ELF-1 (cell line): ENCODE measurements at places on chromosomes 4 and X.

DNA sequence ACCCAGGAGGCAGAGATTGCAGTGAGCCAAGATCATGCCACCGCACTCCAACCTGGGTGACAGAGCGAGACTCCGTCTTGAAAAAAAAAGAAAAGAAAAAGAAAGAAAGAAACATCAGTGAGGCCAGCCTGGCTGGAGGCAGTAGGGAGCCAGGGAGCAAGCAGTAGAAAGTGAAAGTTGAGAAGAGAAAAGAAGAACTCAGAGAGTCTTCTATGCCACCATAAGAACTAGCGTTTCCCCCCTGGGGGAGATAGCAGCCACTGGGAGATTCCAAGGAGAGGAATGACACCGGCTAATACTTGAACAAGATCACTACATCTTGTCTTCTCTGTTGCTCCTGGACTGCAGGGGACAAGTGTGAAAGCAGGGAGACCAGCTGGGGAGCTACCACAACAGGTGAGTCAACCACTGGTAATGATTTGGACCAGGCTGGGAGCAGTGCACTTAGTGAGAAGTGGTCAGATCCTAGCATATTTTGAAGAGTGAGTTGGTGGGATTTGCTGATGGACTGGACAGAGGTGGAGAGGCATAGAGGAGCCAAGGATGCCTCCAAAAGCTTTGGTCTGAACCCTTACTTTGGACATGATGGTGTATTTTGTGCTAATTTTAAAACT lies 33.4 kb downstream of the SLC2A9 start:
- no peak for DNase-seq

DNA sequence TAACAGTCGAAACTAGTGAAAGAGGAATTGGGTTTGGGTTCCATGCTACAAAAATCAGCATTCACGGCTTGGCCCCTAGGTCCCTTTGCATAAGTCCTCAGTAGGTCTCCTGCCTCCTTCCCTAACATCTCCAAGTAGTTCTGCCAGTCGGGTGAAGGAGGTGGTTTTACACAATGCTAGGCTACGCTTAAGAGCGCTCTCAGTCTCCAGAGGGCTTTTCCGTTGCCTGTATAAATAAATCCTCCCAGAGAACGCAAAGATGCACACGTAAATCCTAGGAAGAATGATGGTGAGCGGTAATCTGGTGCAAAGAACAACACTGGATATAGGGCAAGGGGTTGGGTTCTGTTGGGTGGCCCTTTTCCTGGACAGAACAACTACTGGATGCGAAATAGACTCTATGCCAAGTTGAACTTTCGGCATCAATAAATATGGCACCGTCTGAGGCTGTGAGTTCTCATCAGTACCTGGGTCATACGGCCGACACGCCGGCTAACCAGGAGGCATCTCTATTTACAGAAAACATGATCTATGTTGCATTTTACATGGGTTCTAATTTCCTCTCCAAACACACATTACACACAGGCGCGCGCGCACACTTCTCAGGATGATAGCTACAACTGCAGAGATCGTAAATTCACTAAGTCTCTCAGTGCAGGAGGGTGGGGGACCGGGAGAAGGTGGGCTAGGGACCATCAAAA lies 1.3 kb downstream of the CAMK2D start:
- DNase-seq: peak; percentile 47

DNA sequence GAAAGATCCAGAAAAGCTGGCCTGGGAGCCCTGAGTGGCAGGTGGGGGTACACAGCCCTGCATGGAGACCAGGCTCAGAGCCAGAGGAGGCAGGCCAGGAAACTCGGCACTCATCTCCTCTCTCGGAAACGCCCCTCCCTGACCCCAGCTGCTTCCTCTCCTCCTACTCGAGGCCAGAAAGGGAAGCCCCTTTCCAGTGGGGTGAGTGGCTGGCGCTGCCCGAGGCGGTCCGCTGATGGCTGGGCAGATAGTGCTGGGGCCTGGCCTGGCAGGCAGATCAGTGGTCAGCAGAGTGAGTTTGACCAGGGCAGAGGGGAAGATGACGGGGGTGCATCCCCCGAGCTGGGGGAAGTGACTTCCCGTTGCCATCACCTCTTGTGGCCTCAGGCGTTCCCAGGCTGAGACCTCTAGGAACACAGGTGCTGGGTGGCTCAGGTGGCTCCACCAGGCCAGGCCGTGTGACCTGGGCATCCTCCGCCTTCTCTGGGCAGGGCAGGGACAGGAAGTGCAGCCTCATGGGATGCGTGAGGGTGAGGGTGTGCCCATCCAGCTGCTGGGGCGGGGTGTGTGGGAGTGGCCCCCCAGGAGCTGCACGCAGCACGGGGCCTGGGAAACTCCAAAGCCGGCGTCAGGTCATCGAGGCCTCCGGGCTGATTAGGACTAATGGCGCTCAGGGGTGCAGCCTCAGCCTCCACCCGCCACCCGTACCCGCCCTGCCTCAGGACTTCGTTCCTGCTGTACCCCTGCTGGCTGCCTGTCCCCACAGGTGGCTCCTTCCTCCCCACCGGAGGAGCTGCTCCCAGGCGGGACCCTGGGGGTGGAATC lies 5.7 kb downstream of the SH3BP2 start:
- peak; percentile 23 for DNase-seq

DNA sequence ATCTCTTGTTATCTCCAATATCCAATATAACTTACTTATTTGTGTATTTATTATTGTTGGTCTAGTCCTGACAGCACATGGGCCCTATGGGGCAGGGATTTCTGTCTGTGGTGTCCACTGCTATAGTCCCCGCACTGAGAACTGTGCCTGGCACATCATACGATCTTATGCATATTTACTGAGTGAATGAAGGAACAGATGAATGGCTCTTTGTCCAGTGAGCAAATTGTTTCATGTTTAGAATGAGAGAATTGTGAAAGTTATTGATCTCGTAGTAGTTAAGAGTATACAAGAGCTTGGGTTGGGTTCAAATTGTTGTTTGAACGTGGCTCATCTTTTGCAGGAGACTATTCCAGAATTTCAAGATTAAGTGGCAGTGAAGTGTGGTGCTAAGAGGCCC lies 96.1 kb upstream of the SLC34A2 start:
- DNase-seq: no peak

DNA sequence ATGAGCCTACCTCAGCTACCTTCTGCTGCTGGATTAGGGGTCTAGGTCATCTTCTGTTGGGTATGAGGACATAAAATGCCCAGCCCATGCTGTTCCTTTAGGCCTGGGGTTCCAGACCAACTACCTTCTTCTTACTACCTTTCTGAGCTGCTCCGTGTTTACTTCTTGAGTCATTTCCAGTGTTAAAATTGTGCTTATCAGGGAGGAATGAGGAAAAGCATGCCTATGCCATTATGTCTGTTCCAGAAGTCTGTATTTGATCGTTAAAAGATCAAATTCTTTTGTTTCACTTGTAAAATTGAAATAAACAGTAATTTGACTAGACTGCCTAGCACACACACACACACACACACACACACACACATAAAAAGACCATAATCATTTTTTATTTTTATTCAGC lies 1912.7 kb upstream of the TENM3 start:
- no peak for DNase-seq

DNA sequence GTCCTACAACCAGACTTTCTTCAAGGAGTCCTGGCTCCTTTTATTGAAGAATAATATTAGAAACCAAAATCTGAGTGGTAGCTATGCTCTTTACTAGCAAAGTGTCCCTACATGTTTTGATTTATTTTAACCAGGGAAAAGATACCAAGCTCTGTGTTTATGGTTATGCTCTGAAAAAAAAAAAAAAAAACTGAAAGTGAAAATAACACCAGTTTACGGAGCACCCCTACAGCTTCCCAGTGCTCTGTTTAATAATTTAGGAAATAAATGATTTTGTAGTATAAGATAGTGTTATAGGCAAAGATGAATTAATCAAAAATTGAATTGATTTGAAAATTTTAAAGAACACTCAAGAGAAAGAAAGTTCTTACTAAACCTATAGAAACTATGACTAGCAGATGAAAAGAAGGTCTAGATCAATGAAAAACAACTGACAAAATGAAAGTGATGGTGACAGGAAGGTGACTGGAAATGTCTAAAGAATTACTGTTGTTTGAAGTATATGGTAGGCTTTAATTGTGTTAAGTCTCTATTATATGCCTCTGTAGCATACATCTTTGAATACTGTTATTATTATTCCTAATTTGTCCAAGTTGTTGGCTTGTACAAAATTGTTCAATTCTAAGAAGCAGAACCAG lies 1698.4 kb upstream of the PCDH10 start:
- no peak for DNase-seq

GRCh38 chrX:139543920-139544319 lies 13.4 kb downstream of the F9 start:
- DNase-seq: no peak

- no peak for DNase-seq
These were observed 540.3 kb downstream of the PCDH18 start for GRCh38 chr4:136992032-136992431.

DNA sequence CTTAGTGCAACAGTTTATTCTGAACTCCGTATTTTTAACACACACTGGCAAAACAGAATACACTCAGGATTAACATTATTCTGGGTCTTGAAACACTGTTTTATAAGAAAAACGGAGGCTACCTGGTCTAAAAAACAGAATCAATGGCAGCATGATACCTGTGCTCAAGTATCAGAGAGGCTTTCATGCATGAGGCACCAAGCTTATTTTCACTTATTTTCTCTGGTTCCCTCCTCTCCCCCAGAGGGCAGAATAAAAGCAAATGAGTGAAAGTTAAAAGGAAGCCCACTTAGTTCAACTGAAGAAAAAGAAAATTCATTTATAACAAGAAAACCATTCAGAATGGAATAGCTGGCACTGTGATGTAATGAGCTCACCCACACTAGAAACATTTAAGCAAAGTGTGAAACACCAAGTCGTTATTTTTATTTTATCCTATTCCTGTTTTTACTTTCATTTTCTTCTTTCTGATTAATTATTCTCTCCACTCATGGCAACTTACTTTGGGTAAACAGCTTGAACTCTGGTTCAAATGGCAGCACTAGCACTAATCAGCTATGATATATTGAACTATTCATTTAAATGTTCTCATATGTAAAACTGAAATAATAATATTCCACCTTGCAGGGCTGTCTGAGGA lies 211.8 kb downstream of the PPP3CA start:
- DNase-seq: no peak

GRCh38 chr4:93870876-93871458 lies 42.4 kb downstream of the ATOH1 start:
- DNase-seq: no peak

DNA sequence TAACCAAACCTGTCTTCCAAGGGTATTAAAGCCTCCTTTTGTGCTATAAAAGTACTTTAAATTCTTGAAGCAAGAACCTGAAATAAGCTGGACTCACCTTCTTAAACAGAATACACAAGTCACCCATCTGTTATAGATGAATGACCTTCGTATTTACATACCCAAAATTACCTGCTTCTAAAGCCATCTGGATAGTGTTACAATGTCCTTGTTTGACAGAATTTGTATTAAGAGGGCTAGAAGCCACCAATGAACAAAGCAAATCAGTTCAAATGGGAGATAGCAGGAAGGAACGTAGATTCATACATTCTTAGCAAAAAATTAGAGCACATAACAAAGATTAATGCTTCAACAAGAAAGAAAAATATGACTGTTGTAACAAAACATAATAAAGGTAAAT lies 33.7 kb upstream of the CCSER1 start:
- no peak for DNase-seq

- DNase-seq: no peak
These were observed 488.7 kb downstream of the TRIML1 start for GRCh38 chr4:188627892-188628291.

- DNase-seq: no peak
These were observed 72.5 kb downstream of the FAT1 start for GRCh38 chr4:186651181-186651603.

GRCh38 chr4:6710996-6711395 lies 1.3 kb upstream of the MRFAP1L1 start:
- no peak for DNase-seq
